ENCODE measurements at places on chromosomes 2 and 18.

DNA sequence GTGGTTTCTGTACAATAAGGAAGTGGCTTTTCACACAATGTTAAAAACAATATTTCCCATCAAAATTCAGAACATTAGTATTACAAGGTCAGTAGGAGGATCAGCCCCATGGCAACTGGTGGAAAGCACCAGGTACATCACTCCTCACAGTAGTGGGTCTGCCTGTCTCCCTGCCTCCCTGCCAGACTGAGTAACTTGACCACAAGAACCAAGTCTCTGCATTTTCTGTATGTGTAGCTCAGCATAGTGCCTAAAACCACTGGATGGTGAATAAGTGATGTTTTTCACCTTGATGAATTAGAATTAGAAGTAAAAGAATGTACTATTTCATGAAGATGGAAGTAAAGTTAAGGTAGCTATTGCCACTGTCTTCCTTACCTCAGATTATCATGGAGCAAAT, 4.1 kb upstream of the WDR7 start:
- no peak for DNase-seq

DNA sequence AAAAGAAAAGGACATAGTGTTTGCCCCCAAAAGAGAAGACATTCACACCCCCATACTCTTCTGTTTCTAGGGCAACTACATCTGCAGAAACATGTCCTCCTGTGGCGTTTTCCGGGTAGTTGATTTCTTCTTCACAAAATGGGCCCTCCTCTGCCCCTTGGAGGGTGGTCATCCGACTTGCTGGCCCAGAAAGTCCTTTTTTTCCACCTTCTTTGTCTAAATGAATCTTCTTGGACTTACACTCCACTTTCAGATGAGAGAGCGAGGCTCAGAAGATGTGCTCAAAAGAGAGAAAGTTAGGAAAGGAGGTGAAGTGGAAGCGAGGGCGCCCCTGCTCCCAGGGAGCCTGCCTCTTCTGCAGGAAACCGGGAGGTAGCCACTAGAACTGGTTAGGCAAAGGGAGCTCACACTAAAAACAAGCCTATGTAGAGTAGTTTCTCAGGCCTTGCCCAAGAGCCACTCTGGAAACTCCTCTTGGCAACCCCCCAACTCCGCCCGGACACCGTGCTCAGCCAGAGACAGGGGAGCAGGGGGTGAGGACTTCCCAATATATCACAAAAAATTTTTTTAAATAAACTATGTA, 10.2 kb upstream of the SIX3 start:
- no peak for DNase-seq

GRCh38 chr18:44048846-44049245, 631.8 kb upstream of the SETBP1 start:
- DNase-seq: no peak

GRCh38 chr2:98900721-98901120, 35.3 kb downstream of the CRACDL start:
- no peak for DNase-seq

GRCh38 chr2:201959626-201960025, 74.0 kb upstream of the FZD7 start:
- no peak for DNase-seq

GRCh38 chr2:237120916-237121315, 35.2 kb downstream of the COPS8 start:
- no peak for DNase-seq

DNA sequence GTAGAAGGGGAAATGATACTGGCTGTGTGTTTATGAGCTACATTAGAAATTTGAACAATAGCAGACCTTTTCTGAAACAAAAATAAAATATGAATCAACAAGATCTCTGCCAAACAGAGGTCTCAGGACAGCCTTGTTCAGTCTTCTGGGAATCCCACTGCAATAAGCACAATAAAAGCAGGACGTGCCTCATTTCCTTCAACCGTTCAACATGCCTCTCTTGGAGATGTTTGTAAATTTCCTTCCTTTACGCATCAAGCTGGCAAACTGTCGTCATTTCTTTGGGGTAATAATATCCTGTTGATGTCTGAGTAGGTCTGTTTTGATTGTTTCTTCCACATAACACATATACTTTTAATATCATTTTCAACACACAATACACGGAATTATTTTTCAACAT, 77.2 kb downstream of the TCF4 start:
- DNase-seq: peak; percentile 98

DNA sequence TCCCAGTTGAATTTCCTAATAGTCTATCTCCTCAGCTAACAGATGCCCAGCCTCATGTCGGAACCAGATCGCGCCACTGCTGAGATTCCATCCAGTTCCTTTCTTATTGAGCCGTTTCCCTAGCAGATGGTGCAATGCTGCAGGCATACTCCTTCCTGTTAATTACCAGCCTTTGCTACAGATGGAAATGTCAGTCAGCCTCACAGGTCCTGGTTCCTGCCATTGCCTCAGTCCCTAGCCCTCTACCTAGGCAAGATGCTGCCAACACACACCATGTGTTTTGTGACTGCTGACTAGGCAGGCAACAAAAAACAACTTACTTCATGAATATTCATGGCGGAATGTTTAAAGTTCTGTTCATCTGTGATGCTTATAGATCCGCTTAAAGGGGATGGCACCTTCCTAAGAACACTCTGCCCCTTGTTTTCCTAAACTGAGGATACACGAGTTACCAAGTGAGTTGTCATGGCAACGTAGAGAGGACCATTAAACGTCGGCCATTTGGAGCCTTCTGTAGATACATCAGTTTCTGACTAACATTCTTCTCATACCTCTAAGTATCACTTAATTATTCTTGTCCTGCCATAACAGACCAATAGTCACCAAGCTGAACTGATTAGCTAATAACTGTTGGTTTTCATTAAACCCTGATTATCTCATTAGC, 749.5 kb downstream of the RNF144A start:
- no peak for DNase-seq

DNA sequence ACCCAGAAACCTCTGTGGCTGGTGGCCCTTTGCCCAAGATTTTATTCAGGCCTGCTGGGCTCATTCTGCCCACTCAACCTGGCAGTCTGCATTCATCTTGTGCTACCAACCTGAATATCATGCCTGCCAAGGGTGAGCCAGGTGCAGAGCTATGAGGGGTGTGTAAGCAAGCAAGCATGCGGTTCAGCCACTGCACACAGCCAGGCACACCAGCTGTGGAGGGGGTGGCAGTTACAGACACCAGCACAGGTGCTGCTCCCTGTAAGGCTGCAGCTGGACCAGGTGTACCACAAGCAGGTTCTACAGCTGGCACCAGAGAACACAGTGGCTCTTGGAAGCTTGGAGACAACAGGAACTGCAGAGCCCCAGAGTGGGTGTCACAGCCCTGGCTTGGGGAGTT, 633.2 kb downstream of the FBXO15 start:
- no peak for DNase-seq

GRCh38 chr2:143229952-143230351, 100.7 kb downstream of the ARHGAP15 start:
- DNase-seq: no peak

DNA sequence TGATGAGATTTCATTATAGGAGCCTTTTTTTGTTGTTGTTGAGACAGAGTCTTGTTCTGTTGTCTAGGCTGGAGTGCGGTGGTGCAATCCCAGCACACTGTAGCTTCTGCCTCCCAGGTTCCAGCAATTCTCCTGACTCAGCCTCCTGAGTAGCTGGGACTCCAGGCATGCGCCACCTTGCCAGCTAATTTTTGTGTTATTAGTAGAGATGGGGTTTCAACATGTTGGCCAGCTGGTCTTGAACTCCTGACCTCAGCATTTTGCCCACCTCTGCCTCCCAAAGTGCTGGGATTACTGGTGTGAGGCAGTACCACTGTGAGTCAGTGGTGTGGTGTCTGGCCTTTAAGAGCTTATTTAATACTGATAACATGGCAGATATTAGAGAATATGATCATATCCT, 60.1 kb downstream of the MOB4 start:
- DNase-seq: no peak

GRCh38 chr2:70926042-70926441, 9.7 kb upstream of the ATP6V1B1 start:
- DNase-seq: no peak

- no peak for DNase-seq
Measured at GRCh38 chr2:206970589-206971360, 31.5 kb downstream of the CPO start.

DNA sequence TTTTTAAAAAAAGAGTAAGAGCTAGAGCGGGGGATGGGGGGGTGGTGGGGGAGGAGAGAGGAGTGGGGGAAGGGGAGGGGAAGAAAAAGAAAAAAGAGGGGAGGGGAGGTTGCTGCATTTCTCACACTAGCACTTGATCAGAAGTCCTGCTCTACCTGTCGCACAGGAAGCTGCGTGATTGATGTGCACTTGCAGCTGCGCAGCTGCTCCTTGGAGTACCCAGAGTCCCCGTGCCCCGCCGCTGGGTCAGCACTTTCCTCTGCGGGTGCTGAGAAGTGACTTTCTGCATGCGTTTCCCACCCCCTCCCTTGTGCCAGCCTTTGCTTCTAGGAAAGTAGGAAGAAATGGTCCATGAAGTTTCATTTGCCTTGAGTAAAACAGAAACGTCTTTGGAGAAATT, 297.3 kb downstream of the ETAA1 start:
- DNase-seq: no peak

GRCh38 chr2:72378753-72379348, 231.2 kb upstream of the CYP26B1 start:
- DNase-seq: no peak

GRCh38 chr2:237441605-237442274, 27.8 kb upstream of the COL6A3 start:
- no peak for DNase-seq

- no peak for DNase-seq
Measured at GRCh38 chr2:142868229-142868762, 9.2 kb upstream of the KYNU start.

- DNase-seq: peak; percentile 72
Measured at GRCh38 chr2:230987137-230988020, 8.5 kb upstream of the SPATA3 start.

DNA sequence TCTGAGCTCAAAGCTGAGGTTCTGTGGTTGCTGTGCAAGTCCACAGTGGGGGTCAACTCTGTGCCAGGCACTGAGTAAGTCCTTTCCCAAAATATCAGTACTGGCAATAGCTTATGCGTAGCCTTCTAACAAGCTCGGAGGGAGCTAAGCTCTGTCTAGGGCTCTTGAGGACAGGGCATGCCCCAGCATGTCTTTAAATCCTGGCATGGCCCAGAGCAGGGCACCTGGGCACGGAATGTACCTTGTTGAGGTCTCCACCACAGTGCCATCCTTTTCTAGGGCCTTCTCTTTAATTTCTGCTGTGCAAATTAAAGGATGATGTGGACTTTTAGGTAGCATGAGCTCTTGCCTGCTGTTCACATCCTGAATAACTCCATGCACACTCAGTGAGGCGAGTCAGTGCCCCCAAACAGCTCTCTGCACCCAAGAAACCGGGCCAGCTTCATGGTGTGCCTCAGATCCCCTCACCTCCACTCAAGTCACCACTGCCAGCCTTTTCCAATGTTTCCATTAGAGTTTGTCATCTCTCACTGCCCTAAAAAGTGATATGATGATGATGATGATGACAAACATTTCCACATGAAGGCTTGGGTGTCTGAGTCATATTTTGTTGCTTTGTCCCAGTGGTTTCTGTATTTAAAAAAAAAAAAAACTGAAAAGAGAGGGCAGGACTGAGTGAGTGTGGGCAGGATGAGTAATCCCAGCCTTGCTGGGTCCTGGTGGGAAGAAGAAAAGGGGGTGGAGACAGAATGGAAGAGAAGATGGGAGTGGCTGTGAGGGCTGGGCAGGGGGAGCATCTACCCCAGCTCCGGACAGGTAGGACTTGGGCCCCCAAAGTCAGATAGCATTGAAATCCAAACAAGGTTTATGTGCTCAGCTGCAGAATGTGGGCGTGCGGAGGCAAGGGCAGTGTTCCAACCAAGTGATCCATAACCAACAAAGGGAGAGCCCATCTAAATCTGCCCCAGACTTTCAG, 78.9 kb downstream of the ZBTB7C start:
- peak; percentile 45 for DNase-seq

DNA sequence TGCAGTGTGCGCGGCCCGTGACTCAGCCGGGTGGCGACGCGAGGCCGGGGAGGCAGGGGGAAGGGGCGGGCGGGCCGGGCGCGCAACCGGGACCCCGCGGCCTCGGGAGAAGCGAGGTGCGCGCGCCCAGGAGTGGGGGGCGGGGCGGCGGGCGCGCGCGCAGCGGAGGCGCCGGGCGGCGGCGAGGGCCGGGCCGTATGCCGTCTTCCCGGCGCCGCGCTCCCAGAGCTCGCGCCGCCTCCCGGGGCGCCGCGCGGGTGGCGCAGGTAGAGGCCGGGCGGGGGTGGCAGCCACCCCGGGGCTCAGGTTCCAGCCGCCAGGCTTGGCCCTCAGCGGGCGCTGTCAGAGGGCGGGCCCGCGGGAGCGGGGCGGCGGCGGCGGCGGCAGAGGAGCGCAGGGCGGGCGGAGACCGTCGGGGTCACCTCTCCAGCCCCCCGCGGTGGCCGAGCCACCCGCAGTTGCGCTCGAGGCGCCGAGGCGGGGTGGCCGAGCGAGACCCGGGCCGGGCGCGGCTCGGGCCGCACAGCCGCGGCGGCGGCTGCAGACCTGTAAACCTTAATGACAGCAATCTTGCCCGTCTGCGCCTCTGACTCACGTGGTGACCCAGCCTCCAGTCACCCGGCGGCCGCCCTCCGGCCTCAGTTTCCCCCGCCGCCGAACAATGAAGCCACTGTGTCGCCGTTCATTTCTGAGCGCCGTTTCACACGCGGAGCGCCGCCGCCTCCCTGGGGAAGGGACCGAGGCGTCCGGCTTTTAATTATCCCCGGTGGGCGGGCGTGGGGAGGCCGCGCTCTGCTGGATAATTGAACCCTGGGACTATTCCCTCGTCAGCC, 25.3 kb upstream of the SMAD7 start:
- no peak for DNase-seq

DNA sequence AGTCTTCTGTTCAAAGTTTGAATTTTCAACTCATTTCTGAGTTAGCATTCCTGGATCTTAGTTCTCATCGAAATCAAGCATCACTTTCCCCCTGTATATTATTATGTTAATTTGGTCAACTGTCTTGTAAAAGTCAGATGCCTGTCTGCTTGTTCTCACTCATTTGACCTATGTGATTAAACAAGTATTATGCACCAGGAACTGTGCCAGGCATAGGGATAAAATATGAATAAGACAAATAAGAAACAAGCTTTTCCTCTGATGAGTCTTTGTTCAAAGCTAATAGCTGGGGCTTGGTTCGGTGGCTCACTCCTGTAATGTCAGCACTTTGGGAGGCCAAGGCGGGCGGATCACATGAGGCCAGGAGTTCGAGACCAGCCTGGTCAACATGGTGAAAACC, 19.7 kb upstream of the EMILIN2 start:
- no peak for DNase-seq

GRCh38 chr2:119838179-119838578, 78.5 kb downstream of the PTPN4 start:
- no peak for DNase-seq

All from kidney capillary endothelial cell (primary cell).